Stimulated activated CD8-positive, alpha-beta memory T cell treated with anti-CD3 and anti-CD28 coated beads, Interleukin-7, amount 100 ng/mL, for 24 hours (primary cell): ENCODE measurements at places on chromosomes 4 and X.

GRCh38 chrX:50158593-50158992 is 42.2 kb downstream of the AKAP4 start:
- no peak for DNase-seq

- no peak for DNase-seq
Observed at GRCh38 chrX:17939724-17940123, 78.6 kb upstream of the RAI2 start.

DNA sequence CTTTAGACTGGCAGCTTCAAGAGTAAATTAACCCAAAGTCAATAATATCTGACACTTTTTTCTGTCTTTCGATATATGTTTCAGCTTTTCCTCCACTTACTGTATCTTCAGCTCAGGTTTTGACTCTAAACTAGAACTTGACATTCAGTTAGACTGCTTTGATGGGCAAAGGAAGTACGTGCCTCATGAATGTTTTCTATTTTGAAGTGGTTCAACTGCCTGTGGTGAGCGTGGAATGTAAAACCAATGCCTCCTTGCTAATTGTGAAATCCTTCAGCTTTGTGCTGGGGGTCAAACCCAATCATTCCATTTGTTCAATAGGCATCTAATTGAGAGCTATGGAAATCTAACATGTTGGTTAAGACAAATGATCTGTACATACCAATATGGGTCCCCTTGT is 857.0 kb upstream of the HTR2C start:
- no peak for DNase-seq

DNA sequence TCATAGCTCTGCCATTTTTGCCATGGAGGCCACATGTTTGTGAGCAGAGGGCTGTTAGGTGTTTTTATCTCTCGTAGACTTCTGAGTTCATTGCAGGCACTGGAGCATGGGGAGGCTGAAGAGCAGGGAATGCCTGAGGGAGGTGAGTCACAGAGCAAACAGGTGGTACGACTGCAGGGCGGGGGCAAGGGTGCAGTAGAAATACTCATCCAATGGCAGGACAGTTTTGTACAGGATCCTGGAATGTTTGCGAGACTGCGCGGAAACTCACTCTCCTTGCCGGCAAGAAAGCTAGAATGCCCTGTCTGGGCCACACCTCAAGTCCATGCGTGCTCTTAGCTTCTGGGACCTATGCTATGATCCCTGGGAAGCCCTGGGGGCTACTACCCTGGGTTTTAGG is 20.0 kb upstream of the VCX2 start:
- no peak for DNase-seq

GRCh38 chrX:101241531-101241930 is 21.9 kb downstream of the DRP2 start:
- no peak for DNase-seq

DNA sequence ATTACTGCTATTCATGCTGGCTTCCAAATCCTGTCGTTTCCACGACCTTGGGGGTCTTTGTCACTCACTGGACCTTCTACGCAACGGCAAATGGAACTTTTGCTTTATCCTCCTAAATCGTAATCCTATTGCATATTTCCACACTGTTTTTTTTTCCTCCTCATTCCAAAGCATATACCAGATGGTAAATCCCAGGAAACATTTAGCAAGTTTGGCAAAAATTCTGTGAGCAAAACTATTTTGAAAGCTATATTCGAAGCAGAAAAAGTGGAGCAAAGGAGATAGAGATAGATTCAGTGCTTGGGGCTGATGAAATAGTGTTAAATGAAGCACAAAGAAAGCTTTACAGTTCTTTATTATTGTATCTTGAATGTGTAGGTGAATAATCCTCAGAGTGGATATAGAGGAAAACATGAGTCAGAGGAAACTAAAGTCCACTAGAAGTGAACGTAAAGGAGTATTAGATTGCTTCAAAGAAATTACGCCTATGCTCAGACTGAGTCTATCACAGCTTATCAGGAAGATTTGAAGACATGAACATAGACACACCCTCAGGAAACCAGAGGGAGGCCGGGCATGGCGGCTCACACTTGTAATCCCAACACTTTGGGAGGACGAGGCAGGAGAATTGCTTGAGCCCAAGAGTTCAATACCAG is 50.2 kb upstream of the FAM9A start:
- DNase-seq: no peak

- no peak for DNase-seq
Observed at GRCh38 chr4:188783175-188783574, 643.9 kb downstream of the TRIML1 start.

DNA sequence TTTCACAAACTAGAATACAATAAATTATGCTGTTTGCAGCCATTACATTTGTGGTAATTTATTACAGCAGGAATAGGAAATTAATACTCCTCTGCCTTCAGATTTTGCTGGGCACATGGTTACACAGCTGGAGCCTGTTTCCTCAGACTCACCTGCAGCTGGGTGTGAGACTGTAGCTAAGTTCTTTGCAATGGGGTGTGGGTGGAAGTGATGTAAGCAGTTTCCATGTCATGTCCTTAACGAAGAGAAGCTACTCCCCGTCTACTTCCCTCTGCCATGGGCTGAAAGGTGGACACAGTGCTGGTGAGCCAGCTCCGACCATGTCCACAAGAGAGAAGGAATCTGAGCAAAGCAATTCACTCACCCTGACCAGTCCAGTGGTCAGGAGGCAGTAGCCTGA is 18.2 kb downstream of the SH3KBP1 start:
- DNase-seq: no peak

GRCh38 chr4:166432842-166433241 is 559.8 kb downstream of the TLL1 start:
- no peak for DNase-seq
